ENCODE measurements at places on chromosomes 1 and 21. TPM values are rescaled to one million over a fixed set of nuclear protein-coding genes. Genes with fewer than 3 reads are reported as not detected.

- no peak for DNase-seq
These were observed 57.6 kb downstream of the LMO4 start for GRCh38 chr1:87386217-87386790.

Gene SFN
- total RNA-seq: 44.7 TPM

Gene NEXN
- 7.1 TPM for total RNA-seq

Gene FBXO42
- total RNA-seq: 22.1 TPM

- peak; percentile 80 for DNase-seq
These were observed at the start of gene RHOC for GRCh38 chr1:112706505-112707220. Gene RHOC, minus strand, starts transcription at chr1:112707127. Its CDS starts 3,328 bp downstream, at chr1:112703799.
